ENCODE measurements at places on chromosomes 5 and 9. TPM values are rescaled to one million over a fixed set of nuclear protein-coding genes. Genes with fewer than 3 reads are reported as not detected.

The TAF11L12 gene
- total RNA-seq: not detected

The SPATA31A3 gene
- not detected for total RNA-seq

The ANGPTL2 gene
- 21.2 TPM for total RNA-seq

The FOXD1 gene
- 23.6 TPM for total RNA-seq

The SHB gene
- 49.4 TPM for total RNA-seq

The CFAP90 gene
- not detected for total RNA-seq

The TTC23L gene
- not detected for total RNA-seq

The FAM221B gene
- total RNA-seq: not detected

The GRIN1 gene
- total RNA-seq: 0.29 TPM

The NTNG2 gene
- total RNA-seq: 1.1 TPM

All from placental pericyte (primary cell).